Glomerular endothelial cell (primary cell): ENCODE measurements at places on chromosomes 4 and X. TPM values are rescaled to one million over a fixed set of nuclear protein-coding genes. Genes with fewer than 3 reads are reported as not detected.

DNA sequence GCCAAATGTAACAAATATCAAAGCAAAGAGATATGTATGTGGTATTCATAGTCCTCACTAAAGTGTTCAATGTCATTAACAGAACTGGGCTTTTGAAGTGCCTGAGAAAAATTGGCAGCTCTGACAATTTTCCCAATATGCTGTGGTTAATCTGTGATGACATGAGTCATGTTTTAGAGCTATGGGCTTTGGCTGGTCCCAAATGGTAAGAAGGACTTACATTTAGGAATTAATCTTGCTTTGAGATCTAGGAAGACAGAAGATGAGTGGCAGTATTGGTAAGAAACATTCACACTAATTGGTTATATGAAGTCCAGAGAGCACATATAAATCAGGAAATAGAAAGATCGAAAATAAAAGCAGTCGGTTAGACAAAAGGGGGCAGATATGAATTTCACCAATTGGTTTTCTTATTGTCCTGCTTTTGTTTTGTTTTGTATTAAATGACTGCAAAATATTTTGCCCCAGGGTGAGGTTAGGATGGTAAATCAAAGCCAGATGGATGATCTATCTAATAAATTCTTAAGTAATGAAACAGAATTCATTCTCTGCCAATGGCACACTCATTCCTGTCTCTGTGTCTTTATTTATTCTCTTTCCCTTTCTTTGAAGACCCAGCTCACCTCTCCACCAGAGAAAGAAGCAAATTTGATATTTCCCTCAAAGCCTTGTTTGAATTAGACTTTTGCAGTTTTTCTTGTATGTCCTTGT is 993.1 kb downstream of the RPA4 start:
- DNase-seq: no peak

DNA sequence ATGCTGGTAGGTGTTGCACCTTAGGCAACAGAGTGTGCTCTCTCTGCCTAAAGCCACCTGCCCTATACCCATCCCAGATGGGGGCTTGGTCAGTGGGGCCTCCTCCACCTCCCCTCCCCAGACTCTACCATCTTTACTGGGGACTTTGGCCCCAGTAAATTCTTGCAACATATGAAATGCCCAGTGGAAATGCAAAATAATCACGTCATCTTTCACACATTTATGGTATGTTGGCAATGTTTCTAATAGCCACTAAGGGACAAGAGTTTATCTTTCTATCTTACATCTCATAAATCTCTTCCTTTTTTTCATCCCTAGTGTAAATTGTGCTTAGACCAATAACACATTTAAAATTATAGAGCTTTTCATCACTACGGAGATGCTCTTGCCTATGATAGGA is 103.0 kb upstream of the MAML3 start:
- no peak for DNase-seq

GRCh38 chr4:138487230-138487629 is 245.1 kb upstream of the SLC7A11 start:
- DNase-seq: no peak

DNA sequence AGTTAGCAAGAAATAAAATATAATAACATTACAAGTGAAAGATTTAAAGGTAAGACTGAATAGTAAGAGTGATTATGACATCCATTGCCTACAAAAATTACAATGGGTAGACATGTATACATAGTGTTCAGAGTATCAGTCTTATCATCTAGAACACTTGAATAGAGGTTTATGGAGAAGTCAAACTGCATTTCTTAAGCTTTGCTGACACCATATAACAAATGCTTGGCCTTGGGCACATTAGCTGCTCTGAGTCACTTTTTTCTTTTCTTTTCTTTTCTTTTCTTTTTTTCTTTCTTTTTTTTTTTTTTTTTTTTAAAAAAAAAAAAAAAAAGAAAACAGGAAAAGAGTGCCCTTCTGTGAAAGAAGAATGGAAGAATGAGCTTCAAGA is 220.0 kb downstream of the SPCS3 start:
- no peak for DNase-seq

- no peak for DNase-seq
Observed at GRCh38 chr4:36133086-36133485, 111.2 kb downstream of the ARAP2 start.

GRCh38 chr4:77306496-77306895 is 149.5 kb downstream of the CCNG2 start:
- no peak for DNase-seq

DNA sequence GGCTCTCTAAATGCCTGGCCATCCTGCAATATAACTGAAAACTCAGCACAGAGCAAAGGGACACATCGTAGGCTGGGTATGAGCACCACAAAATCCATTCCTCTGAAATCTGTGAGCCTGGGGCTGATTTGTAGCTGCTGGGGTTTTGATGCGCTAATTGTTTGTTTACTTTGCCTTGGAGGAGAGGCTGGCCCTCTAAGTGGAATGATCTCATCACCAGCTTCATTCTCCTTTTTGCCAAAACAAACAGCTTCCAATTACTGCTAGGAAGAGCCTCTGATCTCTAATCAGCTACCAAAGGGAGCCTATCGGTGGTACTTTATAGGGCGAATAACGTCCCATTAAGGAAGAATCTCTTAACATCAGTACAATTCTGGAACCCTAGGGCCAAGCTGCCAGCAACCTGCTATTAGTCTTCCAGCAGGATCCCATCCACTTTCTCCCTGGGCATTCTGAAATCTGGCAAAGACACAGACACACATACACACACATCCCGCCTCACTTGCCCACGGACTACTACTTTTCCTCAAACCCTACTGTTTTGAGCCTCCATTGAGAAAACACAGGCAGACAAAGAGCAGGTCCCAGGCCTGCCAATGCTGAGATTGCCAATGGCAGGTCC is 5.8 kb downstream of the ANOS1 start:
- no peak for DNase-seq

GRCh38 chr4:153110739-153111138 is 93.5 kb upstream of the TRIM2 start:
- DNase-seq: no peak

Gene FAM47A
- not detected in 2 replicates for total RNA-seq

Gene LRAT
- total RNA-seq: 0.34 TPM in 1 of 2 replicates, not detected in the other
